MCF 10A (cell line): ENCODE measurements at places on chromosomes 5 and 9.

GRCh38 chr5:3531320-3531986 is 64.2 kb upstream of the IRX1 start:
- peak; percentile 8 for DNase-seq

GRCh38 chr9:13450723-13451122 is 171.2 kb upstream of the MPDZ start:
- no peak for DNase-seq

DNA sequence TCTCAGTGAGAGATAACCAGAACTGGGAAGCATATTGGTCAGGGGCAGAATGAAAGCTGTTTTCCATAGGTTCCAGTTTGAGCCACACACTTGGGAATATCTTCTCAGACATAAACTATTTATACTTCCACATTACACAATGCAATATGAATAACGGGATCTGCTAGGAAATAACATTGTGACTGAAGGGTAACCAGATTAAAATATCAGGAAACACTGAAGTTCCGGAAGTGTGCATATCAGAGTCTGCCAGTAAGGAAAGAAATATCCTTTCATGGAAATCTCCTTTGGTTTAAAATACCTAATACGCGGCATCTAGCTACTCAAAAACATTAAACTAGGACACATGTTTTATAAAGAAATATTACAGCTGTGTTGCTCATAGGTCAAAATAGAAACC is 56.3 kb downstream of the ST8SIA4 start:
- no peak for DNase-seq

DNA sequence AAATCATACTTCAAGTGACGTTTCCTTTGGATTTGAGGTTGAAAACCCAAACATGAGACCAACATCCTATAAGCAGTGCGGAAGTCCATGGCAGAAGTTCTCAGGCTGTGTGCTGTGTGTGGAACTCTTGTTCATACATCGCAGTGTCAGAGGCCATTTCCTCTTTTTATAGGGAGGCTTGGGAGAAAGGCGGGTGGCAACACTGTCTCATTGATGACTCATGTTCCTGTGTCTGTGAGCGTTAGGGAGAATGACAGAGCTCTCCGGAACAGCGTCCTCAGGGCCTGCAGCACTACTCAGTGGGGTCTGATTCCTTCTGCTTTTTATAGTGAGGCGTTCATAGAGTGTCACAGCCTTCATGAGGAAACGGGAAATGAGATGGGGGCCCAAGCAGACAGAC is 98.8 kb upstream of the BASP1 start:
- peak; percentile 87 for DNase-seq

DNA sequence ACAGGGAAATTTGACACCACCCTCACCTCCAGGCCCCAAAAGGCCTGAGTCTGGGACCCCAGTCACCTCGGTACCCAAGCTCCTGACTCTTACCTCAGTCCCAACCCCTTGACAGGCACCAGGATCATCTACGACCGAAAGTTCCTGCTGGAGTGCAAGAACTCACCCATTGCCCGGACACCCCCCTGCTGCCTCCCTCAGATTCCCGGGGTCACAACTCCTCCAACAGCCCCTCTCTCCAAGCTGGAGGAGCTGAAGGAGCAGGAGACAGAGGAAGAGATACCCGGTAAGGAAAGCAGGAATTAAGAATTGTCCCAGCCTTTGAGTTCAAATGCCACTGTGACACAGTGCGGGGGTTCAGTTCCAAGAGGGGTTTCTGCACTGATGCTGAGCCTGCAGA is 1.3 kb downstream of the EIF4EBP3 start:
- no peak for DNase-seq

GRCh38 chr5:141879426-141879759 is 1.2 kb upstream of the PCDH1 start:
- DNase-seq, result no peak

DNA sequence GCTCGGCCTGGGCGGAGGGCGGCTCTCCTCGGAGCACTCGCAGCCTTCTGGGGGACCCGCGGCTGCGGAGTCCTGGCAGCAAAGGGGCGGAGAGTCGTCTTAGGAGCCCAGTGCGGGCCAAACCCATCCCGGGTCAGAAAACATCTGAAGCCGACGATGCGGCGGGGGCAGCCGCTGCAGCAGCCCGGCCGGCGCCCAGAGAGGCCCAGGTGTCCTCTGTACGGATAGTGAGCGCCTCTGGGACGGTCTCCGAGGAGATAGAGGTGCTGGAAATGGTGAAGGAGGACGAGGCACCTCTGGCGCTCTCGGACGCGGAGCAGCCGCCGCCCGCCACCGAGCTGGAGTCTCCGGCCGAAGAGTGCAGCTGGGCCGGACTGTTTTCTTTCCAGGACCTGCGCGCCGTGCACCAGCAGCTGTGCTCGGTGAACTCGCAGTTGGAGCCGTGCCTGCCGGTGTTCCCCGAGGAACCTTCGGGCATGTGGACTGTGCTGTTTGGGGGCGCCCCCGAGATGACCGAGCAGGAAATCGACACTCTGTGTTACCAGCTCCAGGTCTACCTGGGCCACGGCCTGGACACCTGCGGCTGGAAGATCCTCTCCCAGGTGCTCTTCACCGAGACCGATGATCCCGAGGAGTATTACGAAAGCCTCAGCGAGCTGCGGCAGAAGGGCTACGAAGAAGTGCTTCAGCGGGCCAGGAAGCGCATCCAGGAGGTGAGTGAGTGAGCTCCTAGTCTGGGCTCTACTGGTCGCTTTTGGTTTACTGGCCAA is 1.2 kb downstream of the JMY start:
- peak; percentile 67 for DNase-seq

- DNase-seq, result no peak
Observed at GRCh38 chr9:35725362-35725761, 6.6 kb downstream of the TLN1 start.

- no peak for DNase-seq
Observed at GRCh38 chr9:92950359-92950955, 3.1 kb downstream of the FGD3 start.

DNA sequence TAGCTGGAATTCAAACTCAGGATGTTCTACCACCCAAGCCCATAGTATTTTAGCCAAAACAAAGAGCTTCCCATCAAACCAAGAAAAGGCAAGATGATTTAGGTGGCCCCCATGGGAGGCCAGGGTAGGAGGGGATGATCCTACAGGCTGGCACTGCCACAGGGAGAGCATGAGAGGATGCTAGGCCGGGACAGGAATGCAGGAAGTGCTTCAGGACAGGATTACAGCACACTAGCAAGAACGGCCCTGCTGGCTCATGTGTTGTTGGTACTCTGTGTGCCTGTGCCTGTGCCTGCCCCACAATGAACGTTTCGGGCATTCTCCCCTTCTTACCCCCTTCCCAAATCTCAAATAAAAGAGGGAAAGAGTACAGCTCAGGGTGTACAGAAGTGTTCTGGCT is 110.7 kb upstream of the TRIM32 start:
- DNase-seq, result no peak

DNA sequence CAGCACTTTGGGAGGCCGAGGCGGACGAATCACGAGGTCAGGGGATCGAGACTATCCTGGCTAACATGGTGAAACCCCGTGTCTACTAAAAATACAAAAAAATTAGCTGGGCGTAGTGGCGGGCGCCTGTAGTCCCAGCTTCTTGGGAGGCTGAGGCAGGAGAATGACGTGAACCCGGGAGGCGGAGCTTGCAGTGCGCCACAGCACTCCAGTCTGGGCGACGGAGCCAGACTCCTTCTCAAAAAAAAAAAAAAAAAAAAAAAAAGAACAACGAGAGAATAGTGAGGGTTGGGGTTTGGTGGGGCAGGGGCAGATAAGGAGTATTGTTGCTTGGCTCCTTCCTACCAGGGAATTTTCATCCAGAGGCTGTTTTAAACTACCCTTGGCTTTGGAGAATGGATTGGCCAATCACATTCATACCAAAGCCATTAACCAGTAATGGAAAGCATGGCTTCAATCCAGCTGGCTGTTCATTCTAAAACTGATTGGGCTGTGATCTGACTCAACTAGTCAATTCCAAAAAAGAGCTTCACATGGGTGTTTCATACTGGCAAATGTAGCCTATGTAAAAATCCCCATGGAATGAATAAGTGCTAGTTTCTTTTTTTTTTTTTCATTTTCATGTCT is 64.4 kb downstream of the PLCXD3 start:
- DNase-seq, result no peak

GRCh38 chr9:86546712-86547111 is 192.5 kb upstream of the TUT7 start:
- DNase-seq, result no peak

DNA sequence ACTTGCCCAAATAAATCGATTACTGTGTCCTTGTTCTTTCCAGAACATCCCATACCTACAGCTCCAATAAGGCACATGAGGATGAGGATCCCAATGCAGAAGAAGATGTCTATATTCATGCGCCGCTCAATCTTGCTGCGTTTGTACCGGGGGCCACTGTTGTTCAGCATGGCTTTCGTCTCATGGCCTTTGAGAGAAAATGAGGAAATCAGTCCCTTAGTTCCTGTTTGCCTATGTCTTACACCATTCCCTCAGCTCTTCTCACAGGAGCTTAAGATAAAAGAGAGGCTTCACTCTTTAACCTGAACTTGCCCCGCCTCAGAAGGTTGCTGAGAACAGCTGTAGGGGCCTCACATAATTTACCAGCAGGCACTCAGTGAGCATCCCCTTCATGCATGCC is 211.6 kb downstream of the ATP10B start:
- no peak for DNase-seq
